ENCODE measurements at places on chromosomes 11 and 22.
A peak's percentile ranks its signal among the peaks of the same experiment; 100 is the strongest.

- DNase-seq = peak; percentile 85
Measured at GRCh38 chr11:21511835-21512440, 680.9 kb upstream of the ANO5 start.

- DNase-seq = peak; percentile 79
Measured at GRCh38 chr11:66891851-66892660, 35.2 kb downstream of the LRFN4 start.

GRCh38 chr22:50563413-50564160, 868 bp upstream of the SYCE3 start:
- no peak for DNase-seq

- DNase-seq = peak; percentile 64
Measured at GRCh38 chr22:45226503-45227186, 14.0 kb downstream of the KIAA0930 start.

- peak; percentile 56 for DNase-seq
Measured at GRCh38 chr11:44906649-44907048, 44.0 kb downstream of the TP53I11 start.

DNA sequence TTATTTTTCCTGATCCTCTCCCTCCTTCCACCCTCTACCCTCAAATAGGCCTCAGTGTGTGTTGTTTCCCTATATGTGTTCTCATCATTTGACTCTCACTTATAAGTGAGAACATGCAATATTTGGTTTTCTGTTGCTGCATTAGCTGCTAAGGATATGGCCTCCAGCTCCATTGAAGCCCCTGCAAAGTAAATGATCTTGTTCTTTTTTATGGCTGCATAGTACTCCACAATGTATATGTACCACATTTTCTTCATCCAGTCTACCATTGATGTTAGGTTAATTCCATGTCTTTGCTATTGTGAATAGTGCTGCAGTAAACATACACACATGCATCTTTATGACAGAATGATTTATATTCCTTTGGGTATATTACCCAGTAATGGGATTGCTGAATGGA, 13.3 kb upstream of the RASSF10 start:
- DNase-seq = no peak

DNA sequence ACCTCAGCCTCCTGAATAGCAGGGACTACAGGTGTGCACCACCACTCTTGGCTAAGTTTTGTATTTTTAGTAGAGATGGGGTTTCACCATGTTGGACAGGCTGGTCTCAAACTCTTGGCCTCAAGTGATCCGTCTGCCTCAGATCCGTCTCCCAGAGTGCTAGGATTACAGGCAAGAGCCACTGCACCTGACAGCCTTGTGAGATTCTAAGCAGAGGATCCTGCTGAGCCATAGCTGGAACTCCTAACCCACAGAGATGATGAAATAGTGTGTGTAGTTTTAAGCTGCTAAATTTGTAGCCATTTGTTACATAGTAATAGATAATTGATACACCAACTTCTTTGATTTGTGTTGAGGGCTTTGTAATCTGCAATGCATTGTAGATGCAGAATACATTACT, 51.1 kb downstream of the CLMP start:
- DNase-seq = no peak

- DNase-seq = no peak
Measured at GRCh38 chr11:123590296-123590912, 64.0 kb downstream of the SCN3B start.

GRCh38 chr22:17929909-17930308, 94.5 kb downstream of the MICAL3 start:
- no peak for DNase-seq

DNA sequence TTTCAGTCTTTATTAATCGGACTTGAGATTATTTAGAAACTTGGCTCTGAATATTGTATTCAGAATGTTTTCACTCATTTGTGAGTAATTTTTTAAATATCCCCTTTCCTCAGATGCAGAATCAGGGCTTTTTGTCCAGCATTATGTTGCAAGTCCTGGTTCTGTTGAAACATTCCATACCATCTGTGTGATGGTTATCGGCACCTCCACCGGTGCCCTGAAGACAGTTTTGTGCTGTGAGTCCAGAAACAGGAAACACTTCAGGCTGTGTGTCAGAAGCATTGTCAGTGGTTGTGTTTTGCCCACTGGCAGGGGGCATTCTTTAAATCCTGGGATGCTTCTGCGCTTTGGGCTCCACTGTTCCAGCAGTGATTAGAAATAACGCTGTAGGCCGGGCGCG, 20.4 kb downstream of the CDPF1 start:
- peak; percentile 43 for DNase-seq

- no peak for DNase-seq
Measured at GRCh38 chr22:41713004-41713403, 13.7 kb downstream of the MEI1 start.

DNA sequence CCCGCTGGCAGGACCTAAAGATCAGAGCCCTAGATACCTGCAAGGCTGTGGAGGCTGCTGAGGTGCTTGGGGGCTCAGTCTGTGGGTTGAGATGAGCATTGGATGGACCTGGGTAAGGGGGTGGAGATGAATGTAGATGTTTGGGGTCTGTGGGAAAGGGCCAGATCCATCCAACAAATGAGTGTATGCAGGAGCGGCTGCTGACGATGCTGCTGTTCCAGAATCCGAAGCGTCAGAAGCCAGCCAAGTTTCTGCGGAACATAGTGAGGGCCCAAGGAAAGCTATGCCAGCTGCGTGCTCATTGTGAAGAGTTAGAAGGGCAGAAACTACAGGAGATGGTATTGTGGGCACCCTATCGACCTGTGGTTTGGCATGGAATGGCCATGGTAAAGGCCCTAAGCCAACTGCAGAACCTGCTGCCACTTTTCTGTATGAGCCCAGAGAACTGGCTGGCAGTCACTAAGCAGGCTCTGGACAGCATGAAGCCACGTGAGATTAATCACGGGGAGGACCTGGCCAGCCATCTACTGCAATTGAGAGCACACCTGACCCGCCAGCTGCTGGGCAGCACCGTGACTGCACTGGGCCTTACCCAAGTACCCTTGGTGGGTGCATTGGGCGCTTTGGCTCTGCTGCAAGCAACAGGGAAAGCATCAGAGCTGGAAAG, 36.6 kb downstream of the RRP8 start:
- DNase-seq = no peak

DNA sequence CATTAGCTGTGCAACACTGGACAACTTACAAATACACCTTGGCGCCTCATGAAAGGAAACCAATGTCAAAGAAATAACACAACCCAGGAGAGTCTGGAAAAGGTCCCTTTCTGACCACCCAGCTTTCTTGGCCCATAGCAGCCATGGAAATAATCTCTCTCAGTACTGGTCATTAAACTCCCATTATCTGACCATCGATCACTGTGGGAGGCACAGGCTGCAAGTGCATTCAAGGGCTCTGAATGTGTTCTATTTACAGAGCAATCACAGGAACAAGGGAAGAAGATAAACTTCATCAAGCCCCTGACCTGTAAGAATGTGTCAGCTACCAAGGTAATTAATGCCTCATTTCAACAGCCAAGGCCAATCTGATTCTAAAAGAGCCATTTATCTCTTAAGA, 40.1 kb downstream of the CTSC start:
- DNase-seq = no peak

DNA sequence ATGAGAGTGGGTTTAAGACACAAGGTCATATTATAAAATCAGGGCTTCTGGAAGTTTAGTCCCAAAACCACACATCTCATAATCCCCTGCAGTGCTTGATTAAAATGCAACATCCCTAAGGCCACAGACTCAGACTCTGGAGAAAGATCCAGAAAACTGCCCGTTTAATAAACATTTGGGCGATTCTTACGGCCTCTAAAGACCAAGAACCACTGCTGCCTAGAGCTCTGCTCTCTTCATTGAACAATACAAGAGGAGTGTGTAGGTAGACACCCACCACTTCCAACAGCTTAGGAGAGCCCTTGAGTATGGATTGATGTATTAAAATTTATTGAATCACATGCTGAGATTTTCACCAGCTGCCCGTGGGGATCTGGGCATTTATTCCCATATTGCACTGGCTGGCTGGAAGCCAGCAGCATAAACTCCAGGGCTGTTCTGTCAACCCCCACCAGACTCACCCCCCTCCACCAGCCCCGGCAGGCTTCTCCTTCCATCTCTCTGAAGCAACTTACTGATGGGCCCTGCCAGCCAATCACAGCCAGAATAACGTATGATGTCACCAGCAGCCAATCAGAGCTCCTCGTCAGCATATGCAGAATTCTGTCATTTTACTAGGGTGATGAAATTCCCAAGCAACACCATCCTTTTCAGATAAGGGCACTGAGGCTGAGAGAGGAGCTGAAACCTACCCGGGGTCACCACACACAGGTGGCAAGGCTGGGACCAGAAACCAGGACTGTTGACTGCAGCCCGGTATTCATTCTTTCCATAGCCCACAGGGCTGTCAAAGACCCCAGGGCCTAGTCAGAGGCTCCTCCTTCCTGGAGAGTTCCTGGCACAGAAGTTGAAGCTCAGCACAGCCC, 749 bp upstream of the BEST1 start:
- peak; percentile 59 for DNase-seq

GRCh38 chr11:86623041-86623621, 49.3 kb downstream of the ME3 start:
- DNase-seq = no peak

DNA sequence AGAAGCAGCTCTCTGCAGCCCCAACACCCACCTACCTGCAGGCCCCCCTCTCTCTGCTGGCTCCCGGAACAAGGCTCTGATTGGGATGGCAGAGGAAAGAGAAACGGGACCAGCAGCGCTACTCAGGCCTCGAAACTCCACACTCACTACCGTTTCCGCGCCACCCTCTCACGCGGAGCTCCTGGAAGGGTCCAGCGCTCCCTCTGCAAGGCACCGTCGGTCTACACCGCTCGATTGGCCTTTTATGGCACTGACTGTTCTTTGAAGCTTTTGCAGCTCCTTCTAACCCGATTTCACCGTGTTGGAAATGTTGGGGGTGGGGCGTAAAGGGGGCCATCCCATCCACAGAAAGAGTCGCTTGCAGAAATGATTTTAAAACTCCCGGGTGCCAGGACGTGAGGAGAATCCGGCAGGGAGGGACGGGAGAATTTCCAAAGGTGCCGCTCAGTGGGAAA, 323 bp upstream of the PANX1 start:
- DNase-seq = peak; percentile 56

GRCh38 chr11:96019810-96020747, 96.2 kb upstream of the MTMR2 start:
- no peak for DNase-seq

GRCh38 chr11:66970371-66970806, 4.7 kb upstream of the C11orf86 start:
- DNase-seq = no peak

DNA sequence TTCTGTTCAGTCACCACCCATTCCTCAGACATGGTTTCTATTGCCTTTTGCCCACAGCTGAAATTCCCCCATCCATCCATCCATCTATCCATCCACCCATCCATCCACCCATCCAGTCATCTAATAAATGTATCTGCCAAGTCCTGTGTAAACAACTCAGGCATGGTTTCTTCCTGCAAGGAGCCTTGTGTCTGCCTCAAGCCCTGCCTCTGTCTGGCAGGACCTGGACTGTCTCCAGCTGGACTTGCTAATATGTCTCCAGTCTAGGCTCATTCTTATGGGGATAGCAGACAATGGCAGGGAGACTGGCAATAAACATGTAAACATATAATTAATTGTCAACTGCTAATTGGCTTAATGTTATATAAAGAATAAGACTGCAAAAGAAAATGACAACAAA, 64.7 kb upstream of the AMPD3 start:
- no peak for DNase-seq

DNA sequence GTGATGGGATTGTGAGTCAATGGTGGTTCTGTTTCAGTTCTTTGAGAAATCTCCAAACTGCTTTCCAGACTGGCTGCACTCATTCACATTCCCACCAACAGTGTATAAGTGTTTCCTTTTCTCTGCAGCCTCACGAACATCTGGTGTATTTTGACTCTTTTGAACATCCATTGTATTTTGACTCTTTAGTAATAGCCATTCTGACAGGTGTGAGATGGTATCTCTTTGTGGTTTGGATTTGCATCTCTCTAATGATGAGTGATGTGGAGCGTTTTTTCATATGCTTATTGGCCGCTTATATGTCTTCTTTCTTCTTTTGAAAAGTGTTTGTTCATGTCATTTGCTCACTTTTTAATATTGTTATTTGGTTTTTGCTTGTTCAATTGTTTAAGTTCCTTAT, 19.4 kb downstream of the NELL1 start:
- DNase-seq = no peak

- no peak for DNase-seq
Measured at GRCh38 chr11:86415026-86415425, 40.3 kb downstream of the CCDC81 start.

DNA sequence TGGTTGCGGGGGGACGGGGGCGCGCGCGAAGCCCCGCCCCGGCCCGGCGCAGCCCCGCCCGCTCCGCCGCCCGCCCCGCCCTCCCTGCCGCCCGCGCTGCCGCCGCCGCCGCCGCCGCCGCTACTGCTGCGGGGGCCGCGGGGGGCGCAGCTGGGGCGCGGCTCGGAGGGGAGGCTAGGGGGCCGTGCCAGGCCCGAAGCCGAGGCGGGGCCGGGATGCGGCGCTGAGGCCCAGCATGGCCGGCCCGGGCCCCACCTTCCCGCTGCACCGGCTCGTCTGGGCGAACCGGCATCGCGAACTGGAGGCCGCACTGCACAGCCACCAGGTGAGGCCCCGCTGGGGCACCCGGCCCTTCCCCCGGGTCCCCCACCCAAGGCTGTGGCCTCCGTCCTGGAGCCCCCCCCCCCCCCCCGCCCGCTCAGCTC, at the start of gene ANKRD13D:
Gene ANKRD13D (plus strand): TSS at position 78 of the 425 bp plus-strand sequence. CDS start 158 bp downstream, at position 236.
- DNase-seq = no peak

GRCh38 chr11:76728778-76729177, 54.4 kb upstream of the TSKU start:
- DNase-seq = no peak

- DNase-seq = peak; percentile 18
Measured at GRCh38 chr11:59212744-59213631, at the start of gene MPEG1. Gene MPEG1, minus strand, starts transcription at chr11:59212927. Its CDS starts 62 bp downstream, at chr11:59212865.

GRCh38 chr11:109586789-109587188, 164.8 kb downstream of the C11orf87 start:
- no peak for DNase-seq

DNA sequence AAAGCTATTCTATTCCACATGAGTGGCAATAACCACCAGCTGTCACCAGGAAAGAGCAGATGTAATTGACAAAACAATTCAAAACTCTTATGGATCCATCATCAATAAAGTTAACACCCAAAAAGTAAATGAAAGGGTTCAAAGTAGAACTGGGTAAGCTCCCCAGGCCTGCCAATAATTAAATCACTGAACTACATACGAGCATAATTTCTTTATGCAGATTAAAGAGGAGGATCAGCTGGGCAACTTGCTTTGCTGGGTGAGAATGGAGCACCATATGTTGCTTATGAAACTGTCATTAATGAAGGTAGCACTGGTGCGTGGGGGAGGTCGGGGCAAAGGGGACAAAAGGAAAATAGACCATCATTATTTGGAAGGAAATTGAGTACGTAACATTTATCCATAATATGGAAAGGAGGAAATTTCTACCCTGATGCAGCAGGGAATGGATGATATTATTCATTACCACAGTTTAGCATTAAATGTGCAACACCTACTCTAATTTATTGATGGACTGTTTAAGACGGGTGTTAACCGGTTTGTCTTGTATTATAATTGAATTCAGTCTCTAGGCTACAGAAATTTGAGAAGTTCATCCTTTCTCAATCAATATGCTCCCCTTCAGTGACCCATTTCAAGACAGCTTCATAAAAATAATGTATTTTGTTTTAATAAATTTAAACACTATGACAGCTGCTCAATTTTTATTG, 315.9 kb downstream of the CADM1 start:
- DNase-seq = no peak

- DNase-seq = no peak
Measured at GRCh38 chr11:128507936-128508335, 79.4 kb downstream of the ETS1 start.
